ENCODE measurements at places on chromosomes 11 and 22. TPM values are rescaled to one million over a fixed set of nuclear protein-coding genes. Genes with fewer than 3 reads are reported as not detected.

GRCh38 chr11:105045676-105046296 lies 651 bp upstream of the CARD16 start:
- no peak for DNase-seq

GRCh38 chr11:34585304-34585734 lies 35.6 kb upstream of the EHF start:
- DNase-seq, result no peak

GRCh38 chr22:36152088-36152487 lies 8.5 kb downstream of the APOL3 start:
- DNase-seq, result no peak

- no peak for DNase-seq
Observed at GRCh38 chr11:46879056-46879585, 33.0 kb upstream of the CKAP5 start.

GRCh38 chr11:127345819-127346459 lies 345.4 kb upstream of the KIRREL3 start:
- DNase-seq, result peak; percentile 66

- DNase-seq, result peak; percentile 45
Observed at GRCh38 chr11:69703768-69704507, at the start of gene FGF19. Gene FGF19, minus strand, starts transcription at chr11:69704022. Its CDS starts 146 bp downstream, at chr11:69703876.

DNA sequence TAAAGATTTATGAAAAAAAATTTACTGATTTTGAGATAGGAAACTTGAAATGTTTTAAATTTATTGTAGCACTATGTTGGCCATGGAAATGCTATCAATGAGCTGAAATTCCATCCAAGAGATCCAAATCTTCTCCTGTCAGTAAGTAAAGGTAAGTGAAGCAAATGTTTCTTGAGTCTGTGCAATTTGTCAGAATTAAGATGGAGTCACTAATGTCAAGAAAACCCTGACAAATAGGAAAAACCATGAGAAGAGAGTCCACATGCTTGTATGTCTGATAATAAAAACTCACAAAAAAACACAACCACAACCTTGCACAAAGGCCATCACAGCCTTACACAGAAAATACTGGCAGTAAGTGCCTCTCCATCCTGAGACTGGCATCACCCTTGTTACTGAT lies 12.9 kb downstream of the EED start:
- DNase-seq, result no peak

DNA sequence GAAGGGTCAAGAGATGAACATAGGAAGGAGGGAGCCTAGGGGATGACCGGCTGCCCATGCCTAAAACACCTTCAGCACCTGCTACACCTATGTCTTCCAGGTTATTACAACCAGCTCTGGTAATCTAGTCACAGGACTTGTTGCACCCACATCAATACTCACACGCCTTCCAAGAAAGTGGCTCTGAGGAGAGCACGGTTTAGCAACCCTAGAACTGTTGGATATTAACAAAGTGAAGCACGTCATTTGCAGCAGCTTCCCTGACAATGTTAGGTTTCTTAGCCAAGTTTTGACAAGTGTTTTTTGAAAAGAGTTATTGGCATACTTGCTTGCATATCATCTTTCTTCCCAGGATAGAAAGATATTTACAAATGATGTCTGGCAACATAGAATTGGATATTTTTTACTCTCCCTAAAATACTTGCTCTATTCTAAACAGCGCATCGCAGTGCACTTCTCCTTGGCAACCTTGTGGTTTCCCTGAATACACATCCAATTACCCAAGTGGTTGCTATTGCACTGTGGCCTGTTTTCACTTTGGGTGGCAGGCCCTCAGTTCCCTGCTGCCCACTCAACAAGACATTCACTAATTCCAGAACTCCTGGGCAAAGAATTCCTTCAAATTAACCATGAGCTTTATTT lies 94.3 kb upstream of the ARHGAP42 start:
- DNase-seq, result no peak

- DNase-seq, result peak; percentile 62
Observed at GRCh38 chr11:112612250-112612849, 348.9 kb upstream of the NCAM1 start.

- DNase-seq, result no peak
Observed at GRCh38 chr11:21492931-21493330, 700.0 kb upstream of the ANO5 start.

CD151 gene
- polyA plus RNA-seq, result 139 TPM

PHLDA2 gene
- 0.63 TPM for polyA plus RNA-seq

SESN3 gene
- 115 TPM for polyA plus RNA-seq

SMIM35 gene
- not detected for polyA plus RNA-seq

INS gene
- polyA plus RNA-seq, result not detected
